ENCODE measurements at places on chromosomes 7 and 10.

GRCh38 chr10:70981171-70981836 lies 92.9 kb upstream of the PCBD1 start:
- no peak for DNase-seq

GRCh38 chr10:84292502-84292901 lies 35.9 kb upstream of the CCSER2 start:
- DNase-seq, result no peak

DNA sequence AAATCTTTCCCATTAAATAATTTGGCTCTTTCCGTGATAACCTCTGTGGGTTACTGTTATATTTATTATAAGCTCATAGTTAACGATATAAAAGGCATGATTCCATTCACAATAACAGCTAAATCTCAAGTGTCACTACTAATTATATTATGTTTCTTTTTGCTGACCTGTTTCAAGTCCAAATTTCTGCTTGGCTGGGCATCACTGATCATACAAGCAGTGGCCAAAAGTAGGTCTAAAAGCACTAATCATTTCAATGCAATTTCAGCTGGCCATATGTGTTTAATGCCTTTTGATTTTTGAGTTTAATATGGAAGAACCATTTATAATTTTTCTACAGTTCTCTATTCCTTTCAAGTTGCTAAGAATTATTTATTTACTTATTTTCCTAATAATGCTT lies 110.7 kb downstream of the SEMA3A start:
- DNase-seq, result no peak

DNA sequence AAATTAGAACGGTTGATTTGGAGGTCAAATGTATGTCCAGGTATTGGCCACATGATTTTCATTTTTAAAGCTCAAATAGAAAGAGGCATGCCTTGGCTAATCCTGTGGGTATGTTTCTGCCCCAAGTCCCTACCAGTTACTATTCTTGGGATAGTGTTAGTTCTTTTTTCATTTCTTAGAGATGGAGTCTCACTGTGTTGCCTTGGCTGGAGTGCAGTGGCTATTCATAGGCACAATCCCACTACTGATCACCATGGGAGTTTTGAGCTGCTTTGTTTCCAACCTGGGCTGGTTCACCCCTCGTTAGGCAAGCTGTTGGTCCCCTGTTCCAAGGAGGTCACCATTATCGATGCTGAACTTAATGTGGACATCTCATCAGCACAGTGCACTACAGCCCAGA lies 46.3 kb downstream of the NRP1 start:
- DNase-seq, result no peak

DNA sequence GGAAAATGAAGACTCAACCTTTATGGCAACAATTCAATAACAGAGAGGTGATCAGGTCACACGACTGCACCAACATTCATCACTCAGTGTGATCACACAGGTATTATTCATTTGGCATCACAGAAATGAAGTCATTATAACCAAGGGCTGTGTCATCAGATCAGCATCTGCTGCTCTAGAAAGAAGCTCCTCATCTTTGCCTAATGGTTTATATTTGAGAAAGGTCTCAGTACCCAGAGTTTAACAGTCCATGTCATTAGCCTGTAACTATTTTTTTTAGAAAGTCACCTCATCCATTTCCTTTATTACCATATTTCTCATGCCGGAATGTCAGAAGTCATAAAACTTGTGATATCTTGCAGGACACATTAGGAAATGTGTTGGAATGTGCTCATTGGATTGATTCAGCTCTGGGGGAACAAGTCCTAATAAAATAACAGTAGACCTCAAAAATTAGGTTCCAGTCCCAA lies 45.1 kb upstream of the PRKG1 start:
- DNase-seq, result no peak

GRCh38 chr7:94324380-94325121 lies 70.1 kb upstream of the COL1A2 start:
- DNase-seq, result no peak

DNA sequence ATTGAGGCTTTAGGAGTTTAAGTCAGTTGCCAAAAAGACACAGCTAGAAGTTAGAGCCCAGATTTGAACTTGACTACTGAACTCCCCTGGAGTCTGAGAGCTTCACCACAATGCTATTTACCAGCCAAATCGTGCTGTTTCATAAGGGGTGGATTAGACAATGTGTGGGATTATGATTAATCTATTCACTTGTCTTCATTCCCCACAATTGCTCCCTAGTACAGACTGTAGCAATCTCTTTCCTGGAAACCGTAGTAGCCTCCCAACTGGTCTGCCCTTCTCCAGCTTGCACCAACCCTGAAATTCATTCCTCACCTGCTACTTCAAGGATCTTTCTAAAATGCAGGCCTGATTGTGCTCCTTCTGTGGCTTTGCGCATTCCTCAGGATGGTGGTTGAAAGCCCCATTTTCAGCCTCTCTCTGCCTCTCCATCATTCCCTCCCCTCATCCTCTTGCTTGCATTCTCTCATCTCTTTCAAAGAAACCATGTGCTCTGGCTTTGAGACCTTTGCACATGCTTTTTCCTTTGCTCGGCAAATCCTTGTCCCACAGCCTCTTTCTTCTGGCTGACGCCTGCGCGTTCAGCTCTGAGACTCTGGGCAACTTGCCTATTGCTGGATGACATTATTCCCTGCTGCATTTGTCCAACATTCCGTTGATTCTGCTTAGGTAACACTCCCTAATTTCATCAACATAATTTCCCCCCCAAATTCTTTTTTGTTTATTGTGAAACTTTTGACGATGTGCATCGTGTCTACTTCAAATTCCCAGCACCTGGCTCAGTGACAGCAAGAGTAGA lies 145.1 kb downstream of the ADRA2A start:
- DNase-seq, result no peak

GRCh38 chr10:8051851-8052257 lies 2.6 kb upstream of the GATA3 start:
- no peak for DNase-seq

DNA sequence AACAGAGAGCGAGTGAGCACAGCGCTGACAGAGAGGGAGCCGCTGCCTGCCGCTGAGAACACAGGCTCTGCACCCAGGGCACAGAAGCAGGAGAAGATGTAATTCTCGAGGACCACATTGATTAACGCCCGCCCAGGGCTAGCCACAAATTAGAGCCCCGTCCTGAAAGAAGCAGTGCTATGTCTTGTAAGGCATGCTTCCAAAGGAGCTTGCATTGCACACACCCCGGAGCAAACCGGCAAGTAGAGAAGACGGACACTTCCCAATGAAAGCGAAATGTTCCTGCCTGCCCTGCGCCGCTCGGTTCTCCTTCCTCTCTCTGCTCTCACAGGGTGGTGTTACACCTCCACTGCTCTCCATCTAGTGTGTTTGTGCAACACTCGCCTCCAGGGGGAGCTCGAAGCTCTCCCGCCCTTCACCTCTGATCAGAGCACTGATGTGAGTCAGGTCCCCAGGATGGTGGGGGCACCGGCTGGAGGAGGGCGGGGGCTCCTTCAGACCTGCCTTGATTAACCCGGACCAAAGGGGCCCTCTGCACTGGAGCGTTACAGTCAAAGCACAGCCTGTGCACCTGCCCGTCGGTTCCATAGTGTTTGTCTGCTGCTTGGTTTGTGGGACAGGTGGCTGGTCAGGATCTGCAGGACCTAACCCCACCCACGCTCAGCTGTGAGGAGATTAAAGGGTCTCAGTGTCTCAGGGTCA lies 316.5 kb downstream of the ADARB2 start:
- peak; percentile 16 for DNase-seq

DNA sequence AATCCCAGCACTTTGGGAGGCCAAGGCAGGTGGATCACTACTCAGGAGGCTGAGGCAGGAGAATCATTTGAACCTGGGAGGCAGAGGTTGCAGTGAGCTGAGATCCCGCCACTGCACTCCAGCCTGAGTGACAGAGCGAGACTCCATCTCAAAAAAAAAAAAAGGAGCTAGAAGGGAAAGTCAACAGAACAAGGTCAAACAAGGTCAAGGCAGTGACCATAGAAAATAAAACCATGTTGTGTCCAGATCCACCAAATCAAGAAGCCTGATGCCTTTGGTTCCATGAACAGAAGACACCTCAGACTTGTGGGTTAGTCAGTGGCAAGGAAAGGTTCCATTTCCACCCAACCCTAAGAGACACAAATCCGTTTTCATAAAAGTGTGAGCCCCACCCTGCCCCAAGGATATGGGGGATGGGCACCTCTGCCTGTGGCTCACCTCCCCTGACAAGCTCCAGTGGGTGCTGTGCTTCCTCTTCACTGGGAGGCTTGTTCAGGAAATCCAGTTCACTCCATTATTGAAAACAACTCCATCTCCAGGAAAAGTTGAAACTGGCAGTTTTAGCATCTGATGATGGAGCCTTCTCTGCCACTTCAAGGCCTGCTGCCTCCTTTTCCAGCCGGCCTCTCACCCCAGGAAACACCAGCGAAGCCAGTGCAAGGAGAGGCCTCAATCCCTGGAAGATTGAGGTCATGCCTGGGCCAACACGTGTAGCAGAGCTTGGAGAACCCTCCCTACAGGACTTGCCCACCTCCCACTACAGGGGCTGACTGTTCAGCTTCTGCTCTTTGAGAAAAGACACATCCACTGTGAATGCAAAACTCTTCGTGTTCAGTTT lies 152.9 kb downstream of the NRF1 start:
- no peak for DNase-seq

DNA sequence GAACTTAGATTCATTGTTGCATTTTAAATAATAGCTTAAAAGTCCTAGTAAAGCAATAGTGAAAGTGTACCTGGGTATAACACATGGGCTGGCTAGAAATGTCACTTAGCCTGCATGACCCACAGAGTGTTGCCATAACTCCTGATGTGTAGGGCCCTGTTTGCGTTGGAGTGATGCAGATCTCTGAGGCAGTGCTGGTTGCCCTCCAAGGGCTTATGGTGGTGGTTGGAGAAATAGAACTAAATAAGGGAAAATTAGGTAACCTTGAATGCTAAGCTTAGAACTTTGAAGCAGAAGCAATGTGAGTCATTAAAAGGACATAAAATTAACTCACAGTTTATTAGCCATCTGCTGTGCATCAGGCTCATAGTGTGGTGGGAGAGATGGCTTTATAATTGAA lies 105.7 kb downstream of the CCNY start:
- no peak for DNase-seq

- no peak for DNase-seq
Measured at GRCh38 chr7:128073671-128074310, 42.6 kb upstream of the LRRC4 start.

- DNase-seq, result no peak
Measured at GRCh38 chr7:73652541-73652949, 15.1 kb upstream of the VPS37D start.

DNA sequence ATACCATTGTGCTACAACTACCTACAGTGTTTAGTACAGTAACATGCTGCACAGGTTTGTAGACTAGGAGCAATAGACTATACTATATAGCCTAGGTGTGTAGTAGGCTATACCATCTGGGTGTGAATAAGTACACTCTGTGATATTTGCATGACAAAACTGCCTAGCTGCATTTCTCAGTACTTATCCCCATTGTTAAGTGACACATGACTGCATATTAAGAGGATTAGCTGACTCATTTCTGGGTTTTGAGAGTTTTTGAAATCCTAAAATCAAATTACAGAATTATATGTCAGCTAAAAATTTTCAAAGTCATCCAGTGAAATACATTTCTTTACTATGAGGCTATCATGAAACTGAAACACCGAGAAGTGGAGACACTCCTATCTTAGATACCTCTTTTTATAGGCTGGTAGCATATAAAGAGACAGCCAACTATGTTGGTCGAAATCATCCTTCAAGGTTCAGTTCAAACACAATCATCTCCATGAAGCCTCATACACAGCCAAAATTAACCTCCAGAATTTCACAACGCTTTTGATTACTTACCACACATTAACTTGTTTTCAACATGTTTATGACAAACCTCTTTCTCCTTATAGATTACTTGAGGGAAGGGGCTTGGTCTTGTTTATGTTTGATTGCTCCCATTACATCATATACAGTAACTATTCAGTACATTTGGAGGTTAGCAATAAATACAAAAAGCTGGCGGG lies 89.8 kb upstream of the ANK3 start:
- no peak for DNase-seq

DNA sequence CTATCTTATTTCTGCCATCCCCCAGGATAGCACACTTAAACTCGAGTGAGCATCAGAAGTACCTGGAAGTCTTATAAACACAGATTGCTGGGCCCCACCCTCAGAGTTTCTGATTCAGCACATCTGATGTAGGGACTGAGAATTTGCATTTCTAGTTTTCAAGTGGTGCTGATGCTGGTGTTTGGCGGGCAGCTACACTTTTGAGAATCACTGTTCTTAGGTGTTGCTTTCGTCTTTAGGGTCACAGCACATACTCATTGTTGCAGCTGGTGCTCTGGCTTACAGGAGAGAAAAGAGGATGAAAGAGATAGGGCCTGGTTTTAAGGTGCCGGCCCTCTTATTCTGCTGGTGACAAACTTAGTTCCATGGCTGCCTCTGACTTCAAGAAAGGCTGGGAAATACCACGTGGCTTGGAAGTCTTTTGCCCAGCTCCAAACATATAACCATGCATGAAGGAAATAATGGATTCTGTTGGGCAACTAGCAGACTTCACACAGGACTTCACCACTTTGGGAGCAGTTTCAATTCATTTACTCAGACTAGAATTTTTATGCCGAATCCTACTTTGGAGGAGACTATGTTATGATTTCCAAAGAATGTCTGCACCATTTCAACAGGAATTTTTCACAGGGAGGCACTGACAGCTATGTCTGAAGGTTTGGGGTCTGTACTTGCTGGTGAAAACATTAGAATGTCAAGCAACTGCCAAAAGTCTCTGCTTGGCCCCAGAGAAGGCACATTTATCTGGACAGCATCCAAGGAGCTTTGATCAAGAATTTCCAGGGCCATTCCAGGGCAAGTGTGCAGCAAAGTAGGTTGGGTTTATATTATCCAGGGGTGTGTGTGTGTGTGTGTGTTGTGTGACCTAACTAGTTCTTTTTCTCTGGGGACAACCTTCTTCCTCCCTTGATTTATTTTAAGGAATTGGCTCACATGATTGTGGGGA lies 6.9 kb upstream of the MINDY4 start:
- DNase-seq, result no peak

- no peak for DNase-seq
Measured at GRCh38 chr10:125087191-125087896, 73.0 kb downstream of the CTBP2 start.

- DNase-seq, result no peak
Measured at GRCh38 chr10:33336582-33337325, 2.3 kb upstream of the NRP1 start.

- DNase-seq, result no peak
Measured at GRCh38 chr7:152854386-152854785, 94.8 kb downstream of the ACTR3B start.

DNA sequence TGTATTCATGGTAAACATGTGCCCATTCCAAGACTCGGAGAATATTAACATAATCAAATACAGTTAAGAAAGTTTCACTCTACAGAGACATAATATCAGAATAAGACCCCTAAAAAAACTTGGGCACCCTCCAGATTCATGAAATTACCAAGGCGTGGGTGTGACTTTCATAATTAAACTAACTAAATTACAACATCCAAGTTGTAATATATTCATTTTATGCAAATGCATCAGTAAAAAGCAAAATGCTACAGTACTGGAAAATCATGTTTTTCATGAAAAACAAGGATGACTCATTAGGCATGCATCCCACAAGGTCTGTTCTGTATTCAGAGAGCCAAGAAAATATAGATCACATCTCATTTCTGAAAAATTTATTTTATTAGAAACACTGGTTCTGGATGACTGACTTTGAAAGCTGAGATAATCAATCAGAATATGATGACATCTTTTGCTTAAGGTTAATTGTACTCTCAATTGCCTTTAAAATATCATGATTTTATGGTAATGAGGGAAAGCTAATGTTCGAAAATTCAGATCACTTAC lies 248.8 kb upstream of the SMIM30 start:
- no peak for DNase-seq
